ENCODE measurements at places on chromosomes 5 and 9.

- DNase-seq, result no peak
Observed at GRCh38 chr5:11494340-11494739, 409.9 kb downstream of the CTNND2 start.

- DNase-seq, result no peak
Observed at GRCh38 chr9:126569036-126569435, 44.7 kb upstream of the LMX1B start.

- no peak for DNase-seq
Observed at GRCh38 chr5:167294882-167295680, 996.4 kb upstream of the WWC1 start.

GRCh38 chr5:39015743-39016586 is 58.2 kb downstream of the RICTOR start:
- no peak for DNase-seq

- no peak for DNase-seq
Observed at GRCh38 chr9:228929-229695, 14.4 kb downstream of the DOCK8 start.

DNA sequence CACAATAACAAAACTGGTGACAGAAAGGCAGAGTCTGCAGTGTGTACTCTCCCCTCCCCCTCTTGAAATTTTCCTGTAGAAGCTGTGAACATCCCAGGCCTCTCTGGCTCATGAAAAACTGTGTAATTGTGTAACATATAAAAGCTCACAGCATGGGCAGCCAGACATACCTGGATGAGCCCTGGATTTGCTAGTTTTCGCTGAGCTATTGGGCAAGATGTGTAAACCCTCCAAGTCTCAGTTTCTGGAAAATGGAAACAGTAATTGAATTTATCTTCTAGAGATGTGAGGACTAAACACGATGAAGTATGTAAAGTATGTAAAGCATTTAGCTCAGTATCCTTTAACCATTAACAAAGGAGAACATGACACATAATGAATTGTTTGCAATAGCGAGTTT is 143.2 kb upstream of the ANKH start:
- DNase-seq, result no peak

GRCh38 chr5:89064054-89064453 is 181.1 kb upstream of the MEF2C start:
- DNase-seq, result no peak

DNA sequence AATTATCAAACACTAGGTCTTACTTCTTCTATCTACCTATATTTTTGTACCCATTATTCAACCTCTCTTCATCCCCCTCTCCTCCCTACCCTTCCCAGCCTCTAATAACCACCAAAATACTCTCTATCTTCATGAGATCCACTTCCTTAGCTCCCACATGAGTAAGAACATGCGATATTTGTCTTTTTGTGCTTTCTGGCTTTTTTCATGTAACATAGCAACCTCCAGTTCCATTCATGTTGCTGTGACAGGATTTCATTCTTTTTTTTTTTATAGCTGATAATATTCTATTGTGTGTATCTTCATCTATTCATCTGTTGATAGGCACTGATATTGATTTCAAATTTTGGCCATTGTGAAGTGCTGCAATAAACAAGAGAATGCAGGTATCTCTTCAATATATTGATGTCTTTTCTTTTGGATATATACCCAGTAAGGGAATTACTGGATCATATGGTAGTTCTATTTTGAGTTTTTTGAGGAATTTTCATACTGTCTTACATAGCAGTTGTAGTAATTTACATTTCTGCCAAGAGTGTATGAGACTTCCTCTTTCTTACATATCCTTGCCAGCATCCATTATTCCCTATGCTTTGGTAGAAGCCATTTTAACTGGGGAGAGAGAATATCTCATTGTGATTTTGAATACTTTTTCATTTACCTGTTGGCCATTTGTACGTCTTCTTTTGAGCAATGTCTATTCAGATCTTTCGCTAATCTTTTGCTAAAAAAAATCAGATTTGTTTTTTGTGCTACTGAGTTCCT is 156.8 kb downstream of the DCP2 start:
- DNase-seq, result no peak

- DNase-seq, result no peak
Observed at GRCh38 chr9:114690308-114690707, 8.3 kb upstream of the TEX48 start.

DNA sequence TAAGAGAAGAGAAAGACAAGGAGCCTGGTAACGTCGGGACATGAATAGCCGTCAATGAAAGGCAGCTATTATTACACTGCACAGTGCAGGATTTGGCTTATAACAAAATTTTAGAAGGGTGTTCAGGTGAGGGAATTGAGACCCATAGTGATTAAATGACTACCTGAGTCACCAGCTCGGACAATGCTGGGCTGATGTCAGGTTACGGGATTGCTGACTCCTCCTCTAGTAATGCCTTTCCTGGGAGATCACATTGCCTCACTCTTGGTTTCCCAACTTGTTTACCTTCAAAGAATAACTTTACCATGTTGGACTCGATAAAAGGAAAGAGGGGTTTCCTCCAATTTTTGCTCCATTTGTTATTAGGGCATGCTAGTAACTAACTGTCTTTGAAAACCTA is 132.6 kb downstream of the GHR start:
- DNase-seq, result no peak

DNA sequence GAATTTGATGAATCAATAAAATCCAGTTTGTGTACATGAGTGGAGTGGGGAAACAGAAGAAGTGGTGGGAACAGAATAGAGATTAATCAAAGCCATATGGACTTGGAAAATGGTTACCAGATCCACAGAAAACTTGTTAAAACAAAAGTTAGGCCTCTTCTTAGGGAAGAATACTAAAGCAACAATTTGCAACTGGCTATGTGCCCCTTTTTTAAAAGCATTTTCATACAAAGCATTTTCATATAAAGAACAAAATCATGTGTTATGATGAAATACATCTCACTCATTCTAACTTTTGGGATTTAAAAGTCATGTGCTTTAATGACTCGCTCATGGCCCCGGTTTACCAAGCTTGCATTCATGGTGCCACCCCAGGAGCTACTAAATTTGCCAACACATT is 276.9 kb downstream of the EFNA5 start:
- DNase-seq, result no peak

- DNase-seq, result no peak
Observed at GRCh38 chr5:143396353-143396940, 7.0 kb downstream of the NR3C1 start.

DNA sequence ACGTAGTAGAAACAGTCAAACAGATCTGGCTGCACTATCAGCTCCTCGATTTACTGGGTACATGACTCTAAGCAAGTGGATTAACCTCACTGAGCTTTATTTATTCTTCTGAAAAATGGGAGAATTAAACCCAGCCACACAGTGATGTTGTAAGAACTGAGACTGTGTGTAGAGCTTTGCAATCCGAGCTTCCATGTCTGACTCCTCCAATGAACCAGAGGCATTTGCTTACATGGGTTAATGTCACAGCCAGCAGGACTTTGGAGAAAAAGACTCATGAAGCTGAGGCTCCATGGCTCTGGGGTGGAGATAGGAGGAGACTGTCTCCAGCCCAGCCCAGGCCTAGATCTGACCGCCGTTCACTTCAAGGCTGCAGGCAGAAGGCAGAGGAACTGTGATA is 201.3 kb downstream of the CDK5RAP2 start:
- no peak for DNase-seq

GRCh38 chr9:110041452-110041851 is 166.5 kb downstream of the C9orf152 start:
- no peak for DNase-seq

GRCh38 chr5:139132515-139132914 is 65.7 kb downstream of the SIL1 start:
- no peak for DNase-seq

- DNase-seq, result no peak
Observed at GRCh38 chr9:71663216-71663615, 105.1 kb downstream of the CEMIP2 start.

- no peak for DNase-seq
Observed at GRCh38 chr5:31638345-31638744, 586 bp upstream of the PDZD2 start.

- DNase-seq, result no peak
Observed at GRCh38 chr5:30050056-30050815, 1143.2 kb upstream of the CDH6 start.

DNA sequence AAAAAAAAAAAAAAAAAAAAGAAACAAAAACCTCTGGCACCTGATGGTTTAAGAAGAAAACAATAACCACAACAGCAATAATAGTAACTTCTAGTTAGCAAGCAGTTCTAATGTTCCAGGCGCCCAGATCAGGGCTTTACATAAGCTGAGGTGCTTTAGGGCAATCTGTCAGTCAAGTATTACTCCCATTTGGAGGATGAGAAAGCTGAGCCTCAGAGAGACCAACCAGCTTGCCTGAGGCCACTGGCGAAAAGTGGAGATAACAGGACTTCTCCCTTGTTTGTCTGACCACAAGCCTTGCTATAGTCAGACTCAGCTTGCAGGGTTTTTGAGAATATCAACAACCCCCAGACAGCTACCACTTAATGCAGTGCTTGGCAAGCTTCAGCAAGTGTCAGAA is 83.5 kb upstream of the BOD1 start:
- no peak for DNase-seq

GRCh38 chr5:160511280-160511929 is 89.8 kb downstream of the PTTG1 start:
- DNase-seq, result no peak

GRCh38 chr5:72138943-72139521 is 31.8 kb downstream of the MAP1B start:
- DNase-seq, result no peak

DNA sequence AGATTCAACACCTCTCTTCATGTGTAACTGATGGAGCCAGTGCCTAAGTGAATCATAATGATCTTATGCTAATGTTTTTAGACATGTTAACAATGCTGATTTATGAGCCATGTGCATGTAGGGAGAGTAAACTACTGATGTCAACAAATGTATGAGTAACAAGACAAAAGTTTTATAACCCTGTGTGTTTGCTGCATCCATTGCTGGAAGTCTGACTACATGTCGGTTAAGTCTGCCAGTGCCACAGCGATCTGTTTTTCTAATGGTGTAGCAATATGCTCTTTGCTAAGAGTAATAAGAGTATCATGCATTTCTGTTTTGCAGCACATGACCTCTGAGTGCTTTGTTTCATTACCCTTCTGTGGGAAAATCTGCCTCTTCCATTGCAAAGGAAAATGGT is 26.4 kb upstream of the TMOD1 start:
- DNase-seq, result no peak

DNA sequence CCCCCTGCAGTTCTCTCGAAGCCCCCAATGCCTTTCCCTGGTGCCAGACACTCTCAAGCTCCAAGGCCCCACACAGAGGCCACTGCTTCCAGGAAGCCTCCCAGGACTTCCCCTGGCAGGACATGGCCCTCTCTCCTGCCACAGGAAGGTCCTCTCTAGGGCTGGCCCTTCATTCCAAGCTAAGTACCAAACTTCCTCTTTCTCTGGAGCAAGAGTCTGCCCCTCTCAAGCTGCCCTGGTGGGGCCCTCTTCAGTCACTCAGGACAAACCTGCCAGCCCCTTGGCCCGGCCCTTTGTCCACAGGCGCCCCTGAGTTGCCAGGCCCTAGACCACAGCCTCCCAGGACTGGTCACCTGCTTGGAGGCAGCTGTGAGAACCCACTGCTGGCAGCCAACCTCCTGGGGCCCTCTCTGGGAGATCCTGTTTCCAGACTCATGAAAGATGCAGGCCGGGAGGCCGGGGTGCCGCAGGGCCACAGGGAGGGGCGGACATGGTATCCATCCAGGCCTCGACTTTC is 6.6 kb downstream of the NINJ1 start:
- DNase-seq, result no peak

DNA sequence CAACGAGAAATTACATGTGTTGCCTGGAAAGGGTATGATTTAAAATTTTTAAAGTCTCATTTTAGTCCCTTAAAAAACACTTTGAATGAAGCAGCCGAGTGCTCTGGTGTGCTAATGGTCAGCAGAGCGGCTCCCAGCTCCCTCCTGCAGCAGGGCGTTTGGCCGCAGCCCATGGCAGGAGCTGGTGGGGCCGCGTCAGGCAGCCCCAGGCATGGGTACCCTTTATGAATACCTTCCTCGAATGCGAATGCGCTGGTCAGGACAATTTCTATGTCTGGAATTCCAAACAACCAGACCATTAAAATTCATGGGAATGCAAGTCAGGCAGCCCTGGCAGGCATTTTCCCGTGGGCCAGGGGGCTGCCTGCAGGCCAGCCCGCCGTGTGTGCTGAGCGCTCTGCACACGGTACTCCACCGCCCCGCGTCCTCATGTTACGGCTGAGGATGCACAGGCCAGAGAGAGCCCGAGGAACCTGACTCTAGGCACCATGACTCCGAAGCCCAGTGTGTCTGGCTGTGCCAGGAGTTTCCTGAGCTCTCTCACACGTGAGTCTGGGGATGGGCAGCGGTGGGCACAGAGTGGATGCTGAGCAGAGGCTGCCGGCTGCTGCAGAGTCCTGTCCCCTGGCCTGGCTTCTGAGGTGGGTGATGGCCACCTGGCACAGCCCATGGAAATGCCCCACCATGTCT is 123.7 kb downstream of the WNK2 start:
- DNase-seq, result no peak

GRCh38 chr5:67648201-67648671 is 451.6 kb upstream of the CD180 start:
- DNase-seq, result no peak

DNA sequence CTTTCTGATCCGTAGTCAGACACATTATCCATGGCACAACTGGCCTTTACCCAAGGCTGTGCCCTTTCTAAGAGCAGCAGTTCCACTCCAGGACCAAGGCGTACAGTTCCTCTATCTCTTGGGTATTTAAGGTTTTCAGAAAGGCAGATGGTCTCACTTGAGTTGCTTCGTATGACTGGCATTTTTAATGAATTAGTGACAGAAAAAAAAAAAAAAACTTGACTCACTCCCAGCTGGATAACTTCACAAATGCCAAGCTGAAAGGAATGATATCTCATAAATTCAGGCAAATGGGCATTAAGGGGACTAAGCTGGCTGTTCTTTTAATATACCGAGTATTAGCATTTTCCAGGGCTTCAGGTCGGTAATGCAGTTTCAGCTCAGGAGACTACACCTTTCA is 60.7 kb downstream of the SLC24A2 start:
- no peak for DNase-seq

DNA sequence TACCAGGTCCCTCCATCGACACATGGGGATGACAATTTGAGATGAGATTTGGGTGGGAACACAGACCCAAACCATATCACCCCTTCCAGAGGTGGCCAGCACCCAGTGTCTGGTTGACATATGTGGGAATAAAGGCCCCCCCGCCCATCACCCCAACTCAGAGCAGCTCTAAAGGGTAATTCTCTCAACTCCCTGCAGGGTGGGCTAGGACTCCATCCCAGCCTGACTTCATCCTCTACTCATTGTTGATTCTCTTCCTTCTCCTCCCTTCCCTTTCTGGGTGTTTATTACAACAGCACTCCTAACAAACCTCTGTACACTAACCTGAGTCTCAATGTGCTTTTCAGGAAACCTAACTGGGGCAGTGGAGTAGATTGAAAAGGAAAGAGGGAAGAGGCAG is 339.9 kb downstream of the ACTL7B start:
- no peak for DNase-seq
